ENCODE measurements at places on chromosomes 16 and 17.

DNA sequence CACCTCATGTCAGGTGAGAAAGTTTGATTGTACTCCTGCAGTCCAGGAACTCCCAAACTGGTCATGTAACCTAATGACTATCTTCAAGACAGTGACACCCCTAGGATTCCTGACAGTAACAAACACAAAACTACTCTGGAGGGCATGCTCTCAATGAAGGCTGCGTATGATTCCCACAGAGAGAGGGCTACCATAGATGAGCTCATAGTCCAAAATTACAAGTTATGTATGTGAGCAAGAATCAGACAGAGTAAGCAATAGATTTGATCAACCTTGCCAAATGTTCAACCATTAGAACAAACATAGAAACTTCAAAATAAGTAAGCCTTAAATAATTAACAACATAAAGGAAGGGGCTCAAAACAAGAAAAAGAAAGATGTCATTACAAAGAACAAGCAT is 158.1 kb downstream of the COPRS start:
- DNase-seq: no peak

DNA sequence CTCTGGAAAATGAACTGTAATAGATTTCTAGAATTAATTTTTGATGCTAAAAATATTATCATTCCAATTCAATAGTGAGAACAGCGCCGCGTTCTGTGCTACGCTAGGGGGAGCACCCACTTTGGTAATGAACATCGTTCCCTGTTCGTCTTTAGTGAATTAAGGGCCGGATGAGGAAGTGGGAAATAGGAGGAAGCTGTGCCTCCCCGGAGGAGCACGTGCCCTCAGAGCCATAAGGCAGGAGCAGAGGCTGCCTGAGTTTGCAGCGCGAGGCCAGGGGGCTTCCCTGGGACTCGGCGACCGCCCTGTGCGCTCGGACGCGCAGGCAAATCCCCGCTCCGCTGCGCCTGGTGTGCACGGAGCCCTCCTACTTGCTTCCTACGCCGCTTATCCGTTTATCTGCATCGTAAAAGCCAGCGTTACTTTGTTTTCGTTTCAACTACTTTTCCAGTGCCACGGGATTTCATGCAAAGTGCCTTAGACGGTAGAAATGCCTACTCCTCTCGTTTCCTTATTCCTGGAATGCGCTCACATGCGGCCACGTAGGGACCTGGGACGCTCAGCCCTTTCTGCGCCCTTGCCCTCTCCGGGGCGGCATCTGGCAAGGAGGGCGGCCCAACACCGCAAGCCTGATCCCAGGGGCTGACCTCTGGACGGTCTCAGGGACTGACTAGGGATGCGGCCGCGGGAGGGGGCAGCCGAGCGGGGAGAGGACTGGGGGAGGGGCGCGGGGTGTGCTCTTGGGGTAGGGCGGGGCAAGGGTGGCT is 76.4 kb downstream of the KCNJ12 start:
- DNase-seq: peak; percentile 68

- DNase-seq: no peak
Measured at GRCh38 chr17:8951206-8951605, 14.3 kb downstream of the PIK3R5 start.

DNA sequence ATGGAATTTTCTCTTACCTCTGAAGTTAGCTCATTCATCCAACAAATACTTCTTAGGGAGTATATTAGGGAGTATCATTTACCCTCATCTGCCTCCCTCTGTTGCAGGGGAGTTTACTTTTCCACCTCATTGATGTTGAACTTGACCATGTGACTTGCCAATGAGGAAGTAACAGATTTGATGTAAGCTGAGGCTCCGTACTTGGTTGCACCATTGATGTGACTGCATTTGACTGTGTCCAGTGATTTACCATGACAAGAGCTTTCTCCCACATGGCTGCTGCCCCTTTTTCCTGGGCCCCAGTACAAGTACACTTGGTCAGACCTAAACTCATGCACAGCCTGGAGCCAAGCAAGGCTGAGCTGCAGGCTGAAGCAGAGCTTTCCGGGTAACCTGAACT is 81.6 kb upstream of the HS3ST2 start:
- no peak for DNase-seq

DNA sequence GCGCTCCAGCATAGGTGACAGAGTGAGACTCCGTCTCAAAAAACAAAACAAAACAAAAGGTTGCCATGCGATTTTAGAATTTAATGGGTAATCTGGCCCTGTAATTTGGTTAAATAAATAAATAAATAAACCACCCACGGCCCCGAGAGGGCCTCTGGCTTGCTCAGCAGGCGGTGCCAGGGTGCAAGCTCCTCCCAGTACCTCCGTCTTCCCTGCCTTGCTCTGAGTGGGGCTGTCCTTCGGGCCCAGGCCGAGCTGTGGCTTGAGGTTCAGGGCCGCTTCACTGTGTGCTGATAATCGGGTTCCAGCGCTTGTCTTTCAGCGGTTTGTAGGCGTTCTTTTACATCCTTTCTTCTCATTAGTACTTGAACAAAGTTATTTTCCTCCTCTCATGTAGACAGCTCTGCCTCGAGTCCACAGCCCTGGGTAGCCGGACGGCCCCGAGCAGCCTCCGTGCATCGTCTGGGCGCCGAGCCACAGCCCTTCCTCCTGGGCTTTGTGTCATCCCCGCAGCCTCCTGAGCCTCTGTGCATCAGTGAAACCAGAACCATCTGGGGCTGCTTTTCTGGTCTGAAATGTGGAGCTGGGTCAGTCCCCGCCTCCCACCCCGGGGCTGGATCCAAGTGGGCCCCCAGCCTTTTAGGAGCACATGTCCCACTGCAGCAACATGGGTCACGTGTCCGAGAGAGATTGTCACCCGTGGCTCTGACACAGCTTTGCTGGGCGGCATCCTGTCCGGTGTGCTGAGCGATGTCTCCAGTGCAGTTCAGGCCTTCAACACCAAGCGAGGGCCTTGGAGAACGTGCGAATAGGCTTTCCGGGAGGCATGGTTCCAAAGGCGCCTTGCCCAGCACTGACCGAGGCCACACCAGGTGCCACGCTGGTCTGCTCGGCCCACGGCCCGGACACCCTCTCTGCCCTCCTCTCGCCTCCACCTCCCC is 157.4 kb upstream of the CHMP6 start:
- peak; percentile 65 for DNase-seq

DNA sequence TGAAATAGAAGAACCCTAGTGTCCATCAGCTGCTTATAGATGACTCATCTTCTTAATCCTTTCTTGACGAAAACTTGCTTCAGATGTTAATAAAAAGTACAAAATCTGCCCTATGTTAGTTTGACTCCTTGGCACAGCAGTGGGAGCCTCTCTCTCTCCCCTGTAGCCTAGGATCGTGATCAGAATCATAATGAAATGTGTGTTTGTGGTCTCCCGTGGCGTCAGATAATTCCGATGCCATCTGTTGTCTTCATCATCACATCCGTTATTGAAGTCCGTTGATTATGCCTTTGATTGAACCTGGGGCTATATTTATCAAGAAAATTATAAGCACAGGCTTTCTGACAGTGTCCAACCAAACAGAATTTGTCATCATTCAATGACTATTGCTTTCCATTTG is 102.5 kb downstream of the BMERB1 start:
- no peak for DNase-seq

- no peak for DNase-seq
Measured at GRCh38 chr16:81996664-81997509, 14.4 kb downstream of the SDR42E1 start.

- DNase-seq: no peak
Measured at GRCh38 chr17:80616705-80617104, 72.1 kb downstream of the RPTOR start.

- DNase-seq: no peak
Measured at GRCh38 chr17:35294756-35295155, 51.9 kb downstream of the SLFN5 start.

DNA sequence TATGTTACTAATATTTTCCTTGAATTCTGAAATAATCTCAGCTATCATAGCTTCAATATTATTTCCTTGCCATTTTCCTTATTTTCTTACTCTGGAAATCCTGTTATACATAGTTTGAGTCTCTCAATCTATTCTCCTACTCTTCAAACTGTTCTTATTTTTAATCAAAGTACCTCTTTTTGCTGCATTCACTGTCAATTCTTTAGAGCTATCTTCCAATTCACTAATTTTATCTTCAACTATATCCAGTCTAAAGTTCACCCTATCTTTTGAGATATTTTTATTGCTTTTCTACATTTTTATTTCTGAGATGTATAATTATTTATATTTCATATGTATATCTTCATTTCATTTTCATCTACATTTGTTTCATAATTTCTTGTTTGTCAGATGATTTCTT is 7.3 kb upstream of the XYLT2 start:
- DNase-seq: no peak

DNA sequence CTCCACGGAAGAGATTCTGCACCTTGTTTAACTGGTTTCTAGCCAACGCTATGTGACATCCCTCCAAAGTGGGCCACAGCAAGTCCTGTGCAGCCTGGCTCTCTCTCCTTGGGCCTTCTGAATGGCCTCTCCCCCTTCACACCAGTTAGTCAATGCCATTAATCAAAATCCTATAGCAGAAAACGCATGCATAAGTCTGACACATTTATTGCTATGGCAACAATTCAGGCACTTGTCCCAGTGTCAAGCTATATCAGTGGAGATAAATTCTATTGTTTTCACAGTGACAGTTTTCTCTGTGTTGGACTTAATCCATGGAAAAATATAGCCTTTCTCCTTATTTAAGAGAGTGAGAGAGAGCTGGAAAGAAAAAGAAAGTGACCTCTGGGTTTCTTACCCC is 87.2 kb upstream of the TOX3 start:
- no peak for DNase-seq

- DNase-seq: peak; percentile 50
Measured at GRCh38 chr16:19708296-19709205, 9.5 kb downstream of the KNOP1 start.

DNA sequence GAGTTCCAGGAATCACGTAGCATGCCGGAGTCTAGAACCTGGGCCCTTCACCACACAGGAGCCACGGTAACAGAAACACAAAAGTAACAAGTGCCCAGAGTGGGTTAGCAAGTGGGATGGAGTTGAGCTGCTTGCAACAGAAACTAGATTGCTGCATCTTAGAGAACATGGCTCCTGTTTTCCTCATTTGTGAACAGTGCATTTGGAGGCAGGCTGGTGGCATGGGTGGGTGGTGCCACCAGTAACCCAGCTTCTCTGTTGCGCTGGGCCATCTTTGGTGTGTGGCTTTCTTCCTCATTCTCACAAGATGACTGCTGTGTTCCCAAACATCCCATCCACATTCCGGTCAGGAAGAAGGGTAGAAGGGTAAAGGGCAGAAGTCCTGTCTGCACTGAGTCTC is 95.5 kb downstream of the KATNIP start:
- no peak for DNase-seq

- no peak for DNase-seq
Measured at GRCh38 chr16:51442141-51442870, 291.2 kb upstream of the SALL1 start.

DNA sequence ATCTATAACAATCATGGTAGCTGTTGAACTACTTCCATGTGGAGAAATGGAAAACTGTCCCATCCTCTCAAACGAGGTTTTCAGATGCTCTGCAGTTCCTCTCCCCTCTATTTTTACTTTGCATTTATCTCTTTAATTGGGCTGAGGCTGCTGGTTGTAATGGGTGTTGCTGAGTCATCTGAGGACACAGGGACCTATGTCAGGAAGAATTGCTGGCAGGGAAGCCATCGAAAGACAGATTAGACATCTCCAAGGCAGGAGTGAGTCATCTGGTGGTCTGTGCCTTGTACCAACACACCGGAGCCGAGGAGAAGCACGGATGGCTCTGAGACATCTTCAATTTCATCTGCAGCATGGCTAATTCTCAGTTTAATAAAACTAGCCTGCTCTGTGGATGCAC is 394.5 kb downstream of the GRIN2A start:
- DNase-seq: no peak

DNA sequence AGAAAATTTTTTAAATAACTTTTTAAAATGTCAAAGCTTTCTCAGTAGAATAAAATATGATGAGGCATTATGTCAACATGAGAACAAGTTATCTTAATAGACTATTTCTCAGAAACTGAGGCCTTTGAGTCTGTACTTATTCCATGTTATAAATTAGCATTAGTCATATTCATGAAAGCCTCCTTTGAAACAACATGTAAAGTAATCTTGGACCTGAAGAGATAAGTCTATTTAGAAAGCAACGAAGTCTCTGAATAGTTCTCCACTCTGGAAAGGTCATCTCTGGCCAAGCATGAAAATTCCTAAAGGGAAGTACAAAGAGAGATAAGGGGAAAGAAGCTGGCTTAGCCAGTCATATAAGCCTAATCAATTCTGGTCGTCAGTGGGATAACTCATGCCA is 150.8 kb downstream of the CYB561 start:
- DNase-seq: no peak

DNA sequence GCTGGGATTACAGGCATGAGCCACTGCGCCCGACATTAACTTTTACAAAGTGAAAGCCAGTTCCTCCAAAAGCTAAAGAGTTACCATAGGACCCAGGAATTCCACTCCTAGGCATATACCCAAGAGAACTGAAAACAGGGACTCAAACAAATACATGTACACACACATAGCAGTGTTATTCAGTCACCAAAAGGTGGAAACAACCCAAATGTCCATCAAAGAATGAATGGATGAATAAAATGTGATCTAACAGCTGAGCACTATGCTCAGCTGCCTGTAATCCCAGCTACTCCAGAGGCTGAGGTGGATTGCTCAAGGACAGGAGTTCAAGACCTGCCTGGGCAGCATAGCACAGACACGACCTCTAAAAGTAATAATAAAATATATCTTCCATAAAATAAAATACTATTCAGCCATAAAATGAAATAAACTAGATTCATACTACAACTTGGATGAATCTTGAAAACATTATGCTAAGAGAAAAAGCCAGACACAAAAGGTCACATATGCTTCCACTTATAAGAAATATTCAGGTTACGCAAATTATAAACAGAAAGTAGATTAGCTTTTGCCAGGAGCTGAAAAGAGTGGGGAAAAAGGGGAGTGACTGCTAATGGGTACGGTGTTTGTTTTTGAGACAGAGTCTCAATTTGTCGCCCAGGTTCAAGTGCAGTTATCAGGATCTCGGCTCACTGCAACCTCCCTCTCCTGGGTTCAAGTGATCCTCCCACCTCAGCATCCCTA is 9.3 kb upstream of the USP7 start:
- no peak for DNase-seq

GRCh38 chr16:85354686-85355514 is 242.6 kb upstream of the CIBAR2 start:
- DNase-seq: no peak

- no peak for DNase-seq
Measured at GRCh38 chr16:50771366-50771765, 29.5 kb downstream of the CYLD start.

GRCh38 chr16:56748191-56748590 is 18.3 kb downstream of the NUP93 start:
- no peak for DNase-seq

DNA sequence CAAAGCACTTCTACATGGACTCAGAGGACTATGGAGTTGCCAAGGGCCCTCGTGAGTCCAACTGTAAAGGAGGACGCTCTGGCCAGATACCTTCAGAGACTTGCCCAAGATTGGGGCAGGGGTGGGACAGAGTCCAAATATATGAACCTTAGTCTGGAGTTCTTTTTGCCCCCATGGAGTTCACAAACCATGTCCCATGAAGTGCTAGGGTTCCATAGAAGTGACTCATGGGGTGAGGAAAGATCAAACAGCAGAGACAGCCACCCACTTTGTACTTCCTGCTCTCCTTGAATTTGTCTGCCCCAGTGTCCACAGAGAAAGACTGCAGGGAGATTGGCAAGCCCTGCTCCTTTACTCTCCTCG is 29.0 kb downstream of the SRL start:
- no peak for DNase-seq

- no peak for DNase-seq
Measured at GRCh38 chr16:20676268-20676825, 21.1 kb downstream of the ACSM1 start.
